ENCODE measurements at places on chromosomes 7 and 10. TPM values are rescaled to one million over a fixed set of nuclear protein-coding genes. Genes with fewer than 3 reads are reported as not detected.

Gene SFRP4
- 2.1 TPM for total RNA-seq

Gene HOXA5
- not detected for total RNA-seq

Gene CACNB2
- 38.1 TPM for total RNA-seq

Gene ASIC3
- total RNA-seq: 5.3 TPM

Gene GALNT17
- 95.3 TPM for total RNA-seq

Gene ZNF804B
- total RNA-seq: not detected

Gene TFR2
- 0.25 TPM for total RNA-seq

Gene TEX36
- not detected for total RNA-seq

Gene MBL2
- not detected for total RNA-seq

Gene SPDYE18
- not detected for total RNA-seq

Gene MMD2
- total RNA-seq: not detected

Gene ASB10
- 35.4 TPM for total RNA-seq

Gene HMX2
- total RNA-seq: not detected

Gene ARPC1A
- 131 TPM for total RNA-seq

Gene COL13A1
- 2.5 TPM for total RNA-seq

All from left ventricle myocardium inferior (tissue), 1 donor.